ENCODE measurements at places on chromosomes 16 and 17.

GRCh38 chr17:42893359-42893758 lies 7.2 kb upstream of the G6PC1 start:
- no peak for DNase-seq

DNA sequence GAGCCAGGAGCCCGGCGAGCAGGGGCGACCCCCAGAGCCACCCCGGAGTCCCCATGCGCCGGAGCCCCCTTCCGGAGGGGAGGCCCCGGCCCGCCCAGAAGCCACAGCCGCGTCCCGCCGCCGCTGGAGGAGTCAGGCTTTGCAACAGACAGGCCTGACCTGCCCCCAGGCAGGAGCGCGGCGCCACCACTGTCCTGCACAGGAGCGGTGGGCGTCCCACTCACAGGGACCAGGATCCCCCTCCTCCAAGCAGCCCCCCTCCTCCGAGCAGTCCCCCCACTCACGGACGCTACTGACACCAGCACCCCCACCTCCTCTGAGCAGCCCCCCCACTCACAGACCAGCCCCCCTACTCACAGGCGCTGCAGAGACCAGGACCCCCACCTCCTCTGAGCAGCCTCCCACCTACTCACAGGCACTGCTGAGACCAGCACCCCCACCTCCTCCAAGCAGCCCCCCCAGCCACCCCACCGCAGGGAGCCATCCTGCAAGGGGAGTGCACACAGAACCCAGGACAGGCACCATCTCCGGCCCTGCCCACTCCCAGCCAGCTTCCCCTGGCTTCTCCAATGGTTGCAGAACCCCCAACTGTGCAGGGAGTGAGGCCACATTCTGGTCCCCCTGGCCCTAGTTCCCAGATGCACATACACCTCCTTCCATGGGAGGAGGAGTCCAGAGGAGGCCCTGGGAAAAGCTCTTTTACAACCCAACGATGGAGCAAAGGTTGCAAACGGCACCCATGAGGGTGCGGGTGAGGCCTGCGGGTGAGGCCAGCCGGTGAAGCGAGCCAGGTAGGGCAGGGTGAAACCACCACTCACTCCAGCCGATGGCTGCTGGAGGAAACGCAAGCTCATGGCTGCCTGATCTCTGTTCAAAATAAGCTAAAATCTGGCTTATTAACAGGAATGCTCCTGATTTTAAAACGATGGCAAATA lies 69.9 kb downstream of the ABR start:
- no peak for DNase-seq

GRCh38 chr16:69110406-69110805 lies 5.0 kb downstream of the HAS3 start:
- DNase-seq, result no peak

DNA sequence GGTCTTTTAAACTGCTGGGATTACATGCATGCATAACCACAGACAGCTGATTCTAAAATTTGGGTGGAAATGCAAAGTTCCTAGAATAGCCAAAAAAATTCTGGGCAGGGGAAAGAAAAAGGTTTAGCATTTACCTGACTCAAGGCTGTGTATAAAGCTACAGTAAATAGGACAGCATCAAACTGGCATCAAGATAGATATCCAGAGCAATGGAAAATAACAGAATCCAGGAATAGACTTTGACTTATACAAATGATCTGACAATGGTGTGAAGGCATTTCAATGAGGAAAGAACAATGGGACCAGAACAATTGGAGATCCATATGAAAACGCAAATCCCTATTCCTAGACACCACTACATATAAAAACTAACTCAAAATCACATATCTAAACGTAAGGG lies 12.9 kb downstream of the ANKFY1 start:
- DNase-seq, result no peak

GRCh38 chr17:33076979-33077378 lies 85.3 kb downstream of the SPACA3 start:
- no peak for DNase-seq

GRCh38 chr17:78997881-78998280 lies 11.7 kb downstream of the CANT1 start:
- no peak for DNase-seq

- peak; percentile 11 for DNase-seq
Measured at GRCh38 chr17:17749921-17750320, 68.7 kb downstream of the RAI1 start.

- no peak for DNase-seq
Measured at GRCh38 chr16:74029115-74029792, 267.4 kb upstream of the PSMD7 start.

All from DMS79 (cell line).